Small intestine (tissue), 16 donors: ENCODE measurements at places on chromosomes 12 and 14. TPM values are rescaled to one million over a fixed set of nuclear protein-coding genes. Genes with fewer than 3 reads are reported as not detected.

Gene TAS2R30
- polyA plus RNA-seq = 0.03 TPM

DNA sequence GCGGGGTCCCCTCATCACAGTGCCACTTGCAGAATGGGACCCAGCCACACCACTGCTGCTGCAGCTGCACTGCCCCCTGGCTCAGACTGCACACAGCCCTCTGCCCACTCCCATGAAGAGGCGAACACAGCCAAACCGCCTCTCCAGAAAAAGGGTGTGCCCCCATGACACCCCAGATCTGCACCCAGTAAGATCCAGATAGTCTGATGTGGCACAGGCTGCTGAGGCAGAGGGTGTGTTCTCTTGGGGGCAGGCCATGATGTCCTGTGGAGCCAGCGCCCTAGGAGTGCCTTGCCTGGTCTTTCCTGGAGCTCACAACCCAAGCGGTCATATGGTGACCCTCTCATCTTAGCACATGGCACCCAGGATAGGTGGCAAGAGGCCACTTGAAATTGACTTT, 44.4 kb downstream of the SLC8B1 start:
- H3K4me1 ChIP-seq = no peaks in the 10 kb centered on the region
- H3K27me3 ChIP-seq = no peaks in the 10 kb centered on the region
- no peak overlapping the region for H3K4me3 ChIP-seq
- peaks cover 100% of the 10 kb centered on the region for H3K36me3 ChIP-seq

- peak; percentile 96 for DNase-seq
- peak within 1 kb of the TSS; percentile 88 for H3K4me3 ChIP-seq
- H3K27me3 ChIP-seq = no peaks in the 10 kb centered on the region
- peaks cover 7% of the 10 kb centered on the region for H3K4me1 ChIP-seq
- H3K27ac ChIP-seq = peak within 1 kb of the TSS; percentile 97
These were observed at the start of gene P2RX4 for GRCh38 chr12:121209624-121210572. P2RX4 (plus strand) TSS chr12:121210129; CDS start chr12:121210165, 36 bp downstream.

DNA sequence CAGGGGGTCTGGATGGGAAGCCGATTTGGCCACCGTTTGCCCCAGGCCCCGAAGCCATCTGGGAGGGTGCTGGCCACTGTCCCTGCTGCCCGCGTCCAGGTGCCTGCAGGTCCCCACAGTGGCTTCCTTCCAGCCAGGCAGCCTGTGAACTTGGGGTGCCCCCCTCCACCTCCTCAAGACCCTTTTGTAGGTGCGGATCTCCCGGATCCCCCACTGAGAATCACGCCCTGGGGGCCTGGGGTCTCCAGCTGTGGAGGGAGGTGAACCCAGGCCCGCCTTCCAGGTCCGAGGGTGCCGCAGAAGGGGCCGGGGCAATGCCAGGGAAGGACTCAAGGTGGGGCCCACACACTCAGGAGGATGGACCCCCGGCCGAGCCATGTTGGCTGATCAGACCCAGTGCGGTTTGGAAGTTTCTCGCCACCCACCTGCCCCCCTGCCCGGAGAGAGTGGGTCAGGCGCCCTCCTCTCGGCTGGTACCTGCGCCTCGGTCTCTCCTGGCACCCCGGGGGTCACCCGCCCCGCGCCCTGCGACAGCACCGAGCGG, 1.7 kb downstream of the MMP17 start:
- no peak for DNase-seq
- H3K4me3 ChIP-seq = peak overlapping the region; percentile 35
- H3K36me3 ChIP-seq = no peaks in the 10 kb centered on the region

DNA sequence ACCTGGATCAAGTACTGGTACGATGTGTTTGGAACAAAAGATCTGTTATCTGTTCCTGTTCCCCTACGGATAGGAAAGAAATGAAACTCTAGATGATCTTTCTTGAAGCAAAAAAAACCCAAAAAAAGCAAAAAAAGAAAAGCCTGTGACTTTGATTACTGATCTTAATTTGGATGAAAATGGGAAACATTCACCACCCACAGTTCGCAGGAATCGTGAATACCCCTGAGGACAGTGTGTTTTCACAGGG, 138.7 kb upstream of the LMNTD1 start:
- H3K27me3 ChIP-seq = no peaks in the 10 kb centered on the region
- H3K27ac ChIP-seq = no peak overlapping the region
- H3K4me3 ChIP-seq = no peak overlapping the region
- DNase-seq = no peak
- H3K4me1 ChIP-seq = no peaks in the 10 kb centered on the region

DNA sequence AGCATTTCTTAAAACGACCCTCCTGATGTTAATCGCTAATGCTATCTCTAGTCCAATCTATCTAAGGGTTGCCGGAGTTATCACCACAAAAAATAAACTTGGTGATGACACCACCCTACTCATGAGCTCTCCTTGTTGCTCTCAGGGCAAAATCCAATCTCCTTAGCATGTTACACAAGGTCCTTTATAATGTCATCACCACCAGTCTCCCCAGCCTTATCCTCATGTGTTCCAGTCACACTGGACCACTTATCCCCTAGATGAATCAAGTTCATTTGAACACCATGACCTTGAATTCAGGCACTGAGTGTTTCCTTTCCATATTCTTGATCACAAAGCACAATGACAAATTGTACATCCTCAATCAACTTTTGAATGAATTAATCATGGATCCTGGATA, 19.0 kb upstream of the DRAM1 start:
- no peaks in the 10 kb centered on the region for H3K27me3 ChIP-seq
- H3K27ac ChIP-seq = no peak overlapping the region
- no peak for DNase-seq
- no peak overlapping the region for H3K4me3 ChIP-seq

DNA sequence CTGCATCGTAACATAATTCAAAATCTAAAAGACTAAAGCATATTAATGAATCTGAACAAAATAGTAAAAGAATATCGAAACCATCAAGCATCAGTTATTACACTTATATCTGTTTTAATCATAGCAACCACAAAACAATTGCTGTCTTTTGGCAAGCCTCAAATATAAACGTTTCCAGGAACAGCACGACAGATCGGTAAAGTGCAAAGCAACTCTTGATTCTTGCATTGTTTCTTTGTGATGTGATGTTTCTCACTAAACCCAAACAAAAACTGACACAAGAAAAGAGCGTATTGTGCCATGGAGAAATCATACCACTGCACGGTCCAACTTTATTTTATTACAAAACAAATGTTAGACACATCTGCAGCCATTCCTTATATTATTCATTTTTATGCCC, 9.2 kb upstream of the MYF6 start:
- H3K4me1 ChIP-seq = no peaks in the 10 kb centered on the region
- no peak for DNase-seq
- no peaks in the 10 kb centered on the region for H3K36me3 ChIP-seq
- H3K27ac ChIP-seq = no peak overlapping the region
